ENCODE measurements at places on chromosomes 12 and 14.
A peak's percentile ranks its signal among the peaks of the same experiment; 100 is the strongest.

DNA sequence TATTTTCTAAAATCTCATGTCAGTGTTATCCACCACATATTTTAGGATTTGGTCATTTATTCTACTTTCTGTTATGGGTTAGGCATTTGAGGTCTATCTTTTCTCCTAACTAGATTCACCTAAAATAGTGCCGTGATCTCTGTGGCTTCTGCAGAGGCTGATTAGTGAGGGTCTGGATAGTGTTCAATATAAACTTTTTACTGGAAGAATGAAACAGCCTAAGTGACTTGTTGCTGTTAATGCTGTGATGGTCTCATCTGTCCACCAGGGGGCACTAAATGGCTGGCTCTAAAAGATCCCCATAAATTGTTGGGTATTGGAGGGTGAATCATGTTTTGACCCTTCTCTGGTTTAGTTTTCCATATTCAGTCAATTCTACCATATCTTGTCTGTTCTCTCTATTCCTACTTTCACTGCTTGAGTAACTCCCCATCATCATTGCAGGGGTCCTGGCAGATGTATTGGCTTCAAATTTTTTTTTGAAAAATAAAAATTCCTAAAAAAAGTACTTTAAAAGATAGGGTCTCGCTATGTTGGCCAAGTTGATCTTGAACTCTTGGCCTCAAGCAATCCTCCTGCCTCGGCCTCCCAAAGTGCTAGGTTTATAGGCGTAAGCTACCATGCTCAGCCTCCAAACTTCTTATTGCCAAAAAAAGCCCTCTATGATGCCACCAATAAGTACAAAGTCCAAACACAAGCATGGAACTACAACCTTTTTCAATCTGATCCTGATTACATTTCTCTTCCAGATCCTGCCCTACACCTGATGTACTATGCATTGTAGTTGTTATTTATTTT is 6.9 kb downstream of the PABPN1 start:
- peak; percentile 61 for DNase-seq

DNA sequence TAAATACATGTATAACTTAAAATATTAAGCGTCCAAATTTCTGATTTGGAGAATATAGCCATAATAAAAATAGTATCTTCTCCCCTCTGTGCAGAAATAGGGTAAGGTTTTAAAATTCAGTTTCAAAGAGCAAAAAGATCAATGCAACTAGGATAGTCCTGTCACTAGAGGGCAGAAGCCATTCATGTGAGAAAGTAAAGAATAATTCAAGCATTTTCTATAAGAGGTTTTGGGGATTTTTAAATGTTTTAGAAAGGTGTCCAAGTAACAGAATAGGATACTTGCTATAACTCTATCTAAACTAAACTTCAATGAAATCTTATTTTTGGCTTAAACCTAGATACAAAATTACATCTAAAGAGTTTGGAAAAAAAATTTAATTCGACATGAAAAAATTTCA is 50.3 kb downstream of the ADAMTS20 start:
- DNase-seq = no peak

DNA sequence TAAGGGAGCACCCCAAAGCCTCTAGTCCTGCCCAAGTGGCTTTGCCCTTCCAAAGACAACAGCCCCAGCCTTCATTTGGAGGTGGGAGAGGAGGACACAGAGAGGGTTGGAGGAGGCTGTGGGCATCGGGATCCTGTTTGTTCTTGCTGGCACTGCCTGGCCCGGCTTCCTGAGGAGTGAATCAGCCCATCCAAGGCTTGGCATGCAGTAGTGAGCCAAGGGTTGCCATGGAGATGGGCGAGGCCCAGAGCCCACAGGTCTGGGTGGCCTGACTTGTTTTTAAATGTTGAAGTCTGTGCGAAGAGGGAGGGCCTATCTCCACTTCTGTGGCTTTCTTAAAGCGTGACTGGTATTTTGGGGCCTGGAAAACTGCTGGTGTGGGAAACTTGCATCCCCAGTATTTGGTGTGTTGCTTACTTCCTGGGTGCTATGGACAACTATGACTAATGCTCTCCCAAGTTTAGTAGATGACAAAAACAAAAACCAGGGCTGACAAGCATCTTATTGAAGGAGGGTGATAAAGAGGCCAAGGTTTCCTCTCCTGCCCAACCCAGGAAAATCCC is 15.8 kb downstream of the CD9 start:
- DNase-seq = no peak

DNA sequence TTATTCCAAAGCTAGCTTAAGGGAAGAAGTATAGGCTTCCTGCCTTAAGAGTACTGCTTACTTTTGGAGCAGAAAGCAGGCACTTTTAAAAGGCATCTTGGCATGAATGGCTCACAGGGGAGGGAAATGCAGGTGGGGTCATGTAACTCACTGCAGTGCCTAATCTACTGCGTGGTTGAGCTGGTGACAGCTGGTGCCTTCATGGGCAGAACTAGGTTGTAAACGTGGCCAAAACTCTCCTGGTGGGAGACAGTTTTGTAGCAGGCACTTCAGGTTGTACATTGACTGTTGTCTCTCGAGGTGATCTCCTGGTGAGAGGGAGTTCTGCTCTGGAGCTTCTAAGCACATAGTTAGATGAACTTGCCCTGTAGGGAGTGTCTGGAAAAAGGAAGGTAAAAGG is 962.5 kb downstream of the DIO2 start:
- DNase-seq = no peak

- no peak for DNase-seq
Observed at GRCh38 chr14:92633274-92633616, 115.2 kb downstream of the LGMN start.

DNA sequence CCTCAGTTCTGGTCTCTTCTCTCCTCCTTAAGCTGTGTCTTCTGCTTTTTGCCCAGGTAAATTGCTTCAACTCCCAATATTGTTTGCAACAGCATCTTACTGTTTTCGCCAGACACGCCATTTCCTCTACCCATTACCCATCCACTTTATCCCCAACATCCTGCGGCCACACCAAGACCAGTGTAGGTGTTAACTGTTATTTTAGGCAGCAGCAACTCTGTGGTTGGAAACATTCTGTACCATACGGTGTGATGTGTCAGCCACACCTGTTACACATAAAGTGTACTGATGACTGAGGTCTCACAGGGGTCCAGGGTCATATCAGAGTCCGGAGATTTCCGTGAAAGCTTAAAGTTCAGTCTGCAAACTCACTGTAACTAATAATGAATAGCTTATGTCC is 21.8 kb upstream of the KLRD1 start:
- no peak for DNase-seq

GRCh38 chr14:91405241-91405721 is 12.3 kb downstream of the CCDC88C start:
- peak; percentile 83 for DNase-seq

GRCh38 chr14:99231161-99231849 is 40.7 kb downstream of the BCL11B start:
- DNase-seq = no peak

GRCh38 chr12:50597200-50598195 is 92.7 kb downstream of the DIP2B start:
- peak; percentile 19 for DNase-seq

DNA sequence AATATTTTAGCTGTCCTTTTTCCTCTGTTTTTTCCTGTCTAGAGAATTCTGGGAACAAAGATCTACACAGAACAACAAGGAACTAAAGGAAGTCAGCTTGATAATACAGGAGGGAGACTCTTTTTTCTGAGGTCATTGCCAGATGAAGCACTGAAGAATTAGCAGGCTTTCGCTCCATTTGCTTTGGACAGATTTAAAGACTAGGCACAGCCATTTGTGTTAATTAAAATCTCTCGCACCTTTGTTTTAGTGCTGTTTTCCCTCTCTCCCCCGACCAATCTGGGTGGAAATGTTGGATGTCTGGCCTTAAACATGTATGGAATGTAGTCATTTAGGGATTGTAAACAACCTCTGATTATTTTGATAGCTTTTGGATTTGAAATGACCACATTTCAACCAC is 9.6 kb upstream of the GPHN start:
- DNase-seq = no peak

- DNase-seq = no peak
Observed at GRCh38 chr14:42429401-42429800, 822.7 kb downstream of the LRFN5 start.

DNA sequence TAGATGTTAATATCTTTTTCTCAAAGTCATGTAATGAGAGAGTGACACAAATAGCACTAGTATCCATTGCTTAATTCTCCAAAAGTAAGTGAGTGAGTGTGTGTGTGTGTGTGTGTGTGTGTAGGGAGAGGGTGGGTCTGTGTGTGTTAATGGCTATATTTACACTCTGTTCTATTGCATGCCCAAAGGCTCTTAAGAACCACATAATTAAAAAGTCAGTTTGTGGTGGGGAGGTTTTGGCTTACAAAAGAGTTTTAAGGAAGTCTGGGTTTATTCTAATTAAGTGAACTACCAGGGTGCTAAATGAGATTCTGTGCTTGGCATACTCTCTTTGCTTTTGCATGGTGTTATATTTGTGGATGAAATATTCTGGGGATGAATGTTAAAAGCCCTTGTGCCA is 1897.6 kb upstream of the FLRT2 start:
- no peak for DNase-seq

DNA sequence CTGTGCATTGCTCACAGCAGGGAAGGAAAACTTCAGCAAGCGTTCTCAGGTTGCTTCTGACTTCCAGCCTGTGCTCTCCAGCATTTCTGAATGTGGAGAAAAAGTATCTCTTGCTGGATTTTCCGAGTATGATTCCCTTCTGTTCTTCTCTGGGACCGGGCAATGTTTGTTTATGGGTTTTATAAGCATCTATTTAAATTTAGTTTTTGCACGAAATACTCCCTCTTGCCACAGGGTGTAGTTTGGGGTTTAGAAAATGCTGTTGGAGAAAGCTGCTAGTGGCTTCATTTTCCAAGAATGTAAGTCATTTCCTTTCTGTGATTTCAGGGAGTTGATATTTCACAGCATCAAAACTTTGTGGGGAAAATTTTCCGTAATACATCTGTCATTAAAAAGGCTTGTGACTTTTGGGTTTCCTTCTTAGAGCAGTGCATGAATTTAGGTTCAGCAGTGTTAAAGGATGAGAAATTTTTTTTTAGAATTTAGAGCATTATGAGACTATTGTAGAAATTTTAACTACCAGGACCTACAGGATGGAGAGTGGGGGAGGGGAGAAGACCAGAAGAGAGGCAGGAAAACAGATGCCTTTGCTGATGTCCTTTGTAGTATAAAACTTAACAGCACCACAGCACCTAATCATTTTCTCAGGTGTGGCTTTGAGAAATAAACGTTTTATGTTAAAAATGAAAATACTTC is 1.5 kb downstream of the FRMD6 start:
- DNase-seq = no peak

DNA sequence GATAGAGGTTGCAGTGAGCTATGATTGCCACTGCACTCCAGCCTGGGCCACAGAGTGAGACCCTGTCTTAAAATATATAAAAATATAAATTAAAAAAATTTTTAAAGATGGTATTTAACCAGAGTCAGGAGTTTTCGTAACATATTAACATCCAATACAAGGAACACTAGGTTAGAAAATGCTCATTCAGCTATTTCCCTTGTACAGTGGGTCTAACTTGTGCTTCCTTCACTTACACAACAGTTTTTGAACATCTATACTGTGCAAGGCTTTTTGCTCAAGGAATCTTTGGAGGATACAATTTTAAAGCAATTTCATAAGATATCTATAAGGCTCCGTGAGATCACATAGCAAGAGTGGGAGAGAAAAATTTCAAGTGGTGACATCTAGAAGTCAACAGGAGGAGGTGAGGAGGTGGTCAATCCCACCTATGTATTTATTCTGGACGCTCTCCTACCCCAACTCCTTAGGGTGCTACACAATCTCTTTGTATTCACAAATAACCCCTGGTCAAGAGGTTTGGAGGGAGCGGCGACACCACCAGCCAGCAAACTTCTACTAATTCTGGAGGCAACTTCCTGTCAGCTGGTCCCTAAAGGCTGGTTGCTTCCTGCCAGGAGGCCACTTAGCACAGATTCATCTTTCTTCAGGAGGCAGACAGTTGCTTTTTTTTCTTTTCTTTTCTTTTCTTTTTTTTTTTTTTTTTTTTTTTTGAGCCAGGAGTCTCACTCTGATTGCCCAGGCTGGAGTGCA is 22.2 kb downstream of the DUSP16 start:
- no peak for DNase-seq

- DNase-seq = no peak
Observed at GRCh38 chr14:68362846-68363245, 430.0 kb downstream of the ZFP36L1 start.

GRCh38 chr12:47111392-47111778 is 31.6 kb upstream of the AMIGO2 start:
- no peak for DNase-seq

DNA sequence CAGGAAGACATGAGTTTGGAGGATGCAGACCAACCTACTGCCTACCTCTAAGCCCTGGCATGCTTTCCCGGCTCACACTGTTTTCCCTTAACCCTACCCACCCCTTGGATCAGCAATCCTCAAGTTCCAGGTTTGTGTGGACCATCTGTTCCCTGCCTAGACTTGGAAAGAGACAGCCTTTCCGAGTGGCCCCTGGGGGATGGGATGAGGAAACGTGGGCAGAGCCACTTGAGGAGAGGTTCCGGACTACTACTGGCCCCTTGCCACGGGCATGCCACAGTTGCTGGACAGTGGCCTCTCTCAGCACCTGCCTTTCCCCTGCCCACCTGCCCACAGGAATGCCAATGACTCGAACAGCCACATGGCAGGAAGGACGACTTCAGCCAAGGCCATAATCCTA is 135.9 kb downstream of the SLC15A4 start:
- DNase-seq = no peak

- DNase-seq = no peak
Observed at GRCh38 chr14:59132796-59133494, 55.5 kb upstream of the DAAM1 start.

GRCh38 chr14:99774556-99775307 is 18.5 kb upstream of the EML1 start:
- DNase-seq = no peak

Data from CD4-positive, alpha-beta memory T cell (primary cell).